ENCODE measurements at places on chromosomes 5 and 9.

DNA sequence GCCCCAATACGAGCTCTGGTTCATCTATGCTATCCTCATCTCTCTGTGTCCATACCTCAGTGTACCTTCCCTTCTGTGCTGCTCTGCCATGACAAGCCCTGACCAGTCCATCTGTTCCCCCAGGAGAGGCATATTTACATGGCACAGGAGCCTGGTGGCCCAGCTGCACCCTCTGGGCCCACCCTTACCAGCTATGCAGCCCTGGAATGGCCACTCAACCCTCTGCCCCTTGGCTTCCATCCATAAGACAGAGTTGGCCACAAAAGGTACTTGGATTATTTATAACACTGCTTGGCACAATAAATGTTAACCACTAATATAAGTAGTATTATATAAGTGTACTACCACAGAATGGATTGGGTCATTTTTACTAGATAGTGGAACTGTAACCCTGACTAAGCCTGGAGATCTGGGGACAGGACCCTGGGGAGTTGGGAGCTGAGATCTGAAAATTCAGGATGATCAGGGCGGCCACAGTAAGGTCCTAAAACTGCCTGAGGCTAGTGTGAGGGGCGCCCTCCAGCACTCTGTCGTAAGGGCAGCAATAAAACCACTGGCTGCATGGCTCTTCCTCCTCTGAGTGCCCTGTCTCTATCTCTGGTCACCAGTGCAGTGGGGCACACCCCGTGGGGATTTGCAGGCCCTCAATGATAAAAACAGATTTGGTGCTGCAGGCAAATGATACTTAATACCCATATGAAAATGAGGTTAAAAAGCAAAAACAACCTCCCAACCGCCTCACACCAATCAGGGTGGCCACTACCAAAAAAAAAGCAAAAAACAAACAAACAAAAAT is 65.8 kb downstream of the SEMA4D start:
- peak; percentile 93 for DNase-seq

DNA sequence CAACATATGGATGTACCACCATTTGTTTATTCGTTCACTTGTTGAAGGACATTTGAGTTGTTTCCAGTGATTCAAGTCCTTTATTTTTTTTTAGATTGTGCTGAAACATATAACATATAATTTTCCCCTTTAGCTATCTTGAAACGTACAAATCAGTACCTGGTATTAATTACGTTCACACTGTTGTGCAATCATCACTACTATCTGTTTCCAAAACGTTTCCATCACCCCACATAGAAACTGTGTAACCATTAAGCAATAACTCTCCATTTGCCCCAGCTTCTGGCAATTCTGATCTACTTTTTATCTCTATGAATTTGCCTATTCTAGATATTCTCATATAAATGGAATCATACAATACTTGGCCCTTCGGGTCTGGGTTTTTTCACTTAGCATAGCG is 116.0 kb downstream of the FGF1 start:
- DNase-seq = no peak

DNA sequence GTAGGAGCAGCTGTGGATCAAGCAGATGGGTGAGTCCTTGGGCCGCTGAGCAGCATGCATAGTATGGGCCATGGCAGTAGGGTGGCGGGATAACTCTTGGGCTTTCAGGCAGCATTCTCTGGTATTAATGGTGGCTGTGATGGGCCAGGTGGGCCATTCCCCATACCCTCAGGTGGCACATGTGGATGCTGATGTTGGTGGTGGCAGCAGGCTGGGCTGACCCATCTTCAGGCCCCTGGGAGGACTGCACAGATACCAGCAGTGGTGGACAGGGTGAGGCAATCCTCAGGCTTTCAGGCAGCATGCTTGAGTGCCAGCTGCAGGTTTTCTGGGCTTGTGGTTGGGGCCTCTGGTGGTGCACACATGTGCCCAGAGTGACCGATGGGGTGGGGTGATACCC is 27.1 kb upstream of the C6 start:
- DNase-seq = no peak

GRCh38 chr5:10559151-10559550 is 4.7 kb upstream of the ANKRD33B start:
- no peak for DNase-seq

GRCh38 chr5:169071-169727 is 22.1 kb upstream of the LRRC14B start:
- no peak for DNase-seq

DNA sequence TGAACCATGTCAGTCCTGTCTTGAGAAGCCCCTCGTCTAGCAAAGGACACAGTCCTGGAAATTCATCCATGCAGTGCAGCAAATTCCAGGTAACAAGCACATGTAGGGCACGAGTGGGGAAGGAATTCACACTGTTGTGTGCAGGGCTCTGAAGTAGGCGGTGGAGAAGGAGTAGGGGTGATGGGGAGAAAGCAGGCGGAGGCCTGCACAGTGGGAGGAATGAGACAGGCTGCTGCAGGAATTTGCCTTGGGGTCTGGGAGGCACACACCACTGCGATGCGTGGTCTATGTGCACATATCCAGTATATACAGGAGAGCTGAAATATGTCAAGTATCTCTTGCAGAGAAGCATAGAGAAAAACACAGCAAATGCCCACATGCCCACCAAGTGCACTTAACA is 249.2 kb upstream of the IRX2 start:
- DNase-seq = no peak

- DNase-seq = no peak
Observed at GRCh38 chr5:73274121-73274520, 101.1 kb downstream of the TMEM174 start.
